RPMI8226 (cell line): ENCODE measurements at places on chromosomes 7 and 10.

- peak; percentile 31 for DNase-seq
Observed at GRCh38 chr10:105063796-105064195, 422.7 kb downstream of the SORCS3 start.

- DNase-seq, result no peak
Observed at GRCh38 chr7:31796375-31796774, 109.4 kb downstream of the PPP1R17 start.

GRCh38 chr10:29319205-29319781 lies 30.4 kb downstream of the LYZL1 start:
- DNase-seq, result no peak

DNA sequence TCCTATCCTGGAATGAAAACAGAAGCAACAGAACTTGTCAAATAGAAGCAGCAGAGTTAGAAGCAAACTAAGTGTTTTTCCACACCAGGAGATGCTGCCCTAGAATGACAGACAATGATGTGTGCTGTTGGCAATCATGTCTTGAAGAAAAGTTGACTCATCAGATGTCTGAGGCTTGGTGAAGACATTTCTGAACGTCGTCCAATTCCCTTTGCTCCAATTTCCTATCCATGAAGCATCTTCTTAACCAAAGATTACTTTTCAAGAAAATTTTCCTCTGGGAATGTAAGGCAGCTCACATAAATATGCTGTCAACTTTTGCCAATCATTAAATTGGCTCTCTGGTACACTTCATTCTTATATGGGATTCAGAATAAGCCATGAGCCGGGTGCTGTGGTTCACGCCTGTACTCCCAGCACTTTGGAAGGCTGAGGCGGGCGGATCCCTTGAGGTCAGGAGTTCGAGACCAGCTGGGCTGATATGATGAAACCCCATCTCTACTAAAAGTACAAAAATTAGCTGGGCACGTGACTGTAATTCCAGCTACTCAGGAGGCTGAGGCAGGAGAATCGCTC lies 34.6 kb downstream of the MALSU1 start:
- no peak for DNase-seq

- DNase-seq, result no peak
Observed at GRCh38 chr10:25206693-25207414, 32.1 kb downstream of the GPR158 start.

GRCh38 chr7:138752518-138753149 lies 45.2 kb upstream of the TMEM213 start:
- peak; percentile 92 for DNase-seq

DNA sequence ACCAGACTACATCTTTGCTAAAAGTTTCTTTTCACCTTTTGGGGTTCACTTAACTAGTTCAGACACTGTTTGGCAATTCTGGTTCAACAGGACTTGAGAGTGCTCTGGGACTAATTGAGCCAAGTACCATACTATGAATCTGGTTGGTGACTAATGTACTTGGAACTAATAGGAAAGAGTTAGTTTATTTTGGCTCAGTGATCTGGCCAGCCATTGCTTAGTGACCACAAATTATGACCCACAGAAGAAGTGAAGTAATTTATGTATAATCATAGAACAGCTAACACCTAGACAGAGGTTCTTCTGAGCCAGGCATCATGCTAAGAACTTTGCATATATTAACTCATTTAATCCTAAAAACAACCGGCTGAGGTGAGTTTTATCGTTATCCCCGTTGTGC lies 126.5 kb upstream of the JCAD start:
- DNase-seq, result no peak

GRCh38 chr10:49277973-49278372 lies 21.0 kb upstream of the C10orf71 start:
- no peak for DNase-seq

DNA sequence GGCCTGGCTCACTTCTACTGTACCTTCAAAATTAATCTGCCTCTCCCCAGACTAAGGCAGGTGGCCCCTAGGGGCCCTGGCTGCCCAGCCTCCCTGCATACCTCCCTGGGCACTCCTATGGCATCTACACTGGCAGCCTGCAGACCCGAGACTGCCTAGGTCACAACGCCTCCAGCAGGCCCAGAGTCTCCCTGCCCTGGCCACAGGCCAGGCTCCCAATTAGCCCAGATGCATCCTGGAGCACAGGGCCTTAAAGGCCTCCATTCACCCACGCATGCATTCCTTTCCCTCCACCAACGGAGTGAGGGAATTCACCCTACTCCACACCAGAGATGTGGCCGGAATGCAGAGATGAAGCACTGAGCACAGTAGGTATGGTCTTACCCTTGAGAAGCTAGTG lies 1.9 kb downstream of the CHAT start:
- DNase-seq, result no peak
